ENCODE measurements at places on chromosomes 4 and X. TPM values are rescaled to one million over a fixed set of nuclear protein-coding genes. Genes with fewer than 3 reads are reported as not detected.

DNA sequence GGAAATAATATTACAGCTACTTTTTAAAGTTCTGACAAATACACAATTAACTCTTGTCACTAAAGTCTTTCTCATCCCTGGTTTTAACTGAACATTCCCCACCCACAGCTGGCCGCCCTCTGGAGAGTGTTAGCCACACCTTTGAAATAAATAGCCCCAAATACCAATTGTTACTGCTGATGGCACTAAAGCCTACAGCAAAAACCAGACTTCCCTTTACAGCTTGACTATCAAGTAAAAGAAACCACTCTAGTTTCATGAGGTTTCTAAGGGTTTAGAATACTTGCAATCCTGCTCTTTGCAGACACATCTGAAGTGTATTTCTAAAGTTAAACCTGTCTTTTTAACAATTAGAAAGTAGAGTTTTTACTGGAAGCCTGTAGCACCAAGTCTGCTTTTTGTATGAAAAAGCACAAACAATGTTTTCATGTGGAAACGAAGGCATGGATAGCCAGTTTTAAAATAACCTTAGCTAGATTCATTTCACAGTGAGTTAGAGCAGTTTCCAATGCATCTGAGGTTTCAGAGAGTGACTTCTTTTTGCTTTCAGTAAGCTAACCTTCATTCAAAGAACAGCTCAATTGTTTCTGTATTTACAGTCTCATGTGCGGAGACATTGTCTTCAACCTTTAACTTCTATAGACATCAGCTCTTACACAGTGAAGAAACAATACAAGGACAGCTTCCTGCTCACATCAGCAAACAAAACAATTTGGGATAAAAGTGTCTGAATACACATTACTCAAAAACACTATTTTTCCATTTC is 164.8 kb upstream of the VEGFC start:
- no peaks in the 10 kb centered on the region for H3K4me1 ChIP-seq
- no peaks in the 10 kb centered on the region for H3K27me3 ChIP-seq
- no peak overlapping the region for H3K27ac ChIP-seq
- DNase-seq = no peak

DNA sequence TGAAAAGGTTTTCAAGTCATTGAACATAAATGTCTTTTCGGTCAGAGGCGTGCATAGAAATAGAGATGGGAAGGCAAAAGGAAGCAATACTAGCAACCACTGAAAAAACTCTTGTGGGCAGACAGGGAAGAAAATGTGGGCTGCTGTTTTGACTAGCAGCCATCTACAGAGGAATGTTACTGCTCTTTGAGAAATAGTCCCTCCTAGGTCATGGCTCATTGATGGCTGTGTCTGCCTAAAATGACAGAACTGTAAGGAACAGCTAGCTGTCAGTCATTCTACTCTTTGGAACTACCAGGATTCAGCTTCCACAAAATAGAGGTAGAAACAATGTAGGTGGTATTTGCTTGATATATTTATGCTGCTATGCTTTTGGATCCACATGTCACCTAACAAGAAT is 26.9 kb upstream of the TMPRSS11B start:
- H3K27me3 ChIP-seq = no peaks in the 10 kb centered on the region
- peak overlapping the region; percentile 74 for H3K4me3 ChIP-seq
- DNase-seq = peak; percentile 55

- H3K36me3 ChIP-seq = no peaks in the 10 kb centered on the region
- H3K4me1 ChIP-seq = no peaks in the 10 kb centered on the region
- H3K27me3 ChIP-seq = no peaks in the 10 kb centered on the region
- H3K4me3 ChIP-seq = no peak overlapping the region
These were observed 104.6 kb downstream of the DMD start for GRCh38 chrX:33106737-33107136.

DNA sequence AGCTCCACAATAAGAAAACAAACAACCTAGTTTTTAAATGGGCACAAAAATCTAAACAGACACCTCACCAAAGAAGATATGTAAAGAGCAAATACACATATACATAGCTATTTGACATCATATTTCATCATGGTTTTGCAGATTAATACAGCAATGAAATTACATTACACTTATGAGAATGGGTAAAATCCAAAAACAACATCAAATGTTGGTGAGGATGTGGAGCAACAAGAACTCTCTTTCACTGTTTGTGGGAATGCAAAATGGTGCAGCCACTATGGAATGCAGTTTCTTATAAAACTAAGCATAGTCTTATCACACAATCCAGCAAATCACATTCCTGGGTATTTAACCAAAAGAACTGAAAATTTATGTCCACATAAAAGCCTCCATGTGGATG is 25.0 kb downstream of the TLR6 start:
- peaks cover 15% of the 10 kb centered on the region for H3K27me3 ChIP-seq
- H3K4me1 ChIP-seq = no peaks in the 10 kb centered on the region

DNA sequence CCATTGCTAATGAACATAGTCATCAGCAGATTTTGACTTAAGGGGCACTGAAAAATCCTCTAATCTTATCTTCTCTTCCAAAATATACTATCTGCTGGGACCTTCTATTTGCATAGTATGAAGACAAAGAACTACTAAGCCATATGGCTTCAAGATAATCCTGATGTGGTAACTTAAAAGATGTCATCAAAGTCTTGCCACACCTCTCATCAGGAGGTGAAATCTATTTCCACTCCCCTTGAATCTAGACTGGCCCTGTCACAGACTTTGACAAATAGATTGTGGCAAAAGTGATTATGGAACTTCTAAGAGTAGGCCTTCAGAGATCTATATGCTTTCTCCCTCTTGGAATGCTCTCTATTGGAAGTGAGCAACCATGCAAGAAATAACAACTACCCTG is 27.3 kb upstream of the TET2 start:
- no peak overlapping the region for H3K27ac ChIP-seq
- H3K36me3 ChIP-seq = no peaks in the 10 kb centered on the region
- H3K27me3 ChIP-seq = no peaks in the 10 kb centered on the region
- H3K4me1 ChIP-seq = no peaks in the 10 kb centered on the region
- no peak overlapping the region for H3K4me3 ChIP-seq

DNA sequence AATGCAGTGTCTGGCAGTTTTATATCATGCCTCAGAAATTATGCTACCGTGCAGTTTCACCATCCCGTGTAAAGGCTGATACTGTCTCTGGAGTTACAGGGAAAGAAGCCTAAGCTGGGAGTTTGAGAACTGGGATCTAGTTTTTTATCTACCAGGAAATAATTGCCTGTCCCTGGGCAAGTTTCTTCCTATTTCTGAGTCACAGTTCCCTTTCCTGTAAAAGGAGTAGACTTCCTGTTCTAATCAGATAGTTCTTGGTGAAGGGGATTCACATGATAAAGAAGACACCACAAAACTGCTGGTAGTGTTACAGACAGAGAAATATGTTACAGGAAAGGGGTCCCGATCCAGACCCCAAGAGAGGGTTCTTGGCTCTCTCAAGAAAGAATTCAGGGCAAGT is 17.1 kb downstream of the HERC3 start:
- H3K4me3 ChIP-seq = no peak overlapping the region
- H3K4me1 ChIP-seq = peaks cover 49% of the 10 kb centered on the region

GRCh38 chr4:88062311-88062710 is 54.9 kb downstream of the PKD2 start:
- no peak overlapping the region for H3K4me3 ChIP-seq
- H3K36me3 ChIP-seq = peaks cover 71% of the 10 kb centered on the region
- DNase-seq = no peak
- no peak overlapping the region for H3K27ac ChIP-seq

DNA sequence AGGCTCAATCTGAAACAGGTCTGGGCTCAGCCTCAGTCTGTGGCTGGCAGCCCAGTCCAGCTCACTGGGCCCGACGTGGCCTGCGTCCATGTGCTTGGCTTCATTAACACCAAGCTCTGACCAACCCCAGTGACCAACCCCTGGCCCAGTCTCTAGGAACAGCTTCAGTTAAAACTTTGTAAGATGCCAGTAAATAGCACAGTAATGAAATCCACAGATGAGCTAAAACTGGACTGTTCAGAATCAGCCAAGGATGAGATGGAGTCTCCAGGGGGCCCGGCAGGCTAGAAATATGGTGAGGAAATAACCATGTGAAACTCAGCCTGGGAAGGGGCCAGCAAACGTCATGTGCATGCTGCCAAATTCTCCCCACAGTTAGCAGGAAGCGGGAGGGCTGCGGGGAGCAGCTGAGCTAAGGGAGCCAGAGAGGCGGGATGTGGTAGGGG is 37.1 kb upstream of the XPNPEP2 start:
- no peaks in the 10 kb centered on the region for H3K36me3 ChIP-seq
- no peaks in the 10 kb centered on the region for H3K4me1 ChIP-seq
- H3K4me3 ChIP-seq = no peak overlapping the region
- peak; percentile 66 for DNase-seq
- H3K27ac ChIP-seq = no peak overlapping the region

- H3K4me1 ChIP-seq = peaks cover 43% of the 10 kb centered on the region
- no peaks in the 10 kb centered on the region for H3K36me3 ChIP-seq
- peak overlapping the region; percentile 19 for H3K27ac ChIP-seq
- peak overlapping the region; percentile 48 for H3K4me3 ChIP-seq
- no peaks in the 10 kb centered on the region for H3K27me3 ChIP-seq
These were observed 52.9 kb downstream of the TRIM2 start for GRCh38 chr4:153257151-153257620.

DNA sequence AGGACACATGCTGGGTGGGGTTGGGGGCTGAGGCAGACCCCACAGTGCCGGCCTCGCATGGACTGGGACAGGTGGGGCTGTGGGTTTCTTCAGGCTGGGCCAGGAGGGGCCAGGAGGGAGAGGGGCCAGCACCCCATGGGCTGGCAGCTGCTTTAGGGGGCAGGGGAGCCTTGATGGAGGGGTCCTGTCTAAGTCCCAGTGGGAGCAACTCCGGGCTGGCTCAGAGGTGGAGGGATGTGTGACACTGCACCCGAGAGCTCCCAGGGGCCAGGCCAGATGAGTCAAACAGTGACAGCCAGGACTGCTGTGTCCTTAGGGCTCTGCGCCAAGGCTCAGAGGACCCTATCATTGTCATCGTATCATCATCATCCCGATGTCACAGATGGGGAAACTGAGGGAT is 4.4 kb upstream of the ABLIM2 start:
- H3K4me3 ChIP-seq = no peak overlapping the region
- DNase-seq = no peak
- H3K4me1 ChIP-seq = no peaks in the 10 kb centered on the region
- peaks cover 16% of the 10 kb centered on the region for H3K27me3 ChIP-seq
- no peaks in the 10 kb centered on the region for H3K36me3 ChIP-seq

DNA sequence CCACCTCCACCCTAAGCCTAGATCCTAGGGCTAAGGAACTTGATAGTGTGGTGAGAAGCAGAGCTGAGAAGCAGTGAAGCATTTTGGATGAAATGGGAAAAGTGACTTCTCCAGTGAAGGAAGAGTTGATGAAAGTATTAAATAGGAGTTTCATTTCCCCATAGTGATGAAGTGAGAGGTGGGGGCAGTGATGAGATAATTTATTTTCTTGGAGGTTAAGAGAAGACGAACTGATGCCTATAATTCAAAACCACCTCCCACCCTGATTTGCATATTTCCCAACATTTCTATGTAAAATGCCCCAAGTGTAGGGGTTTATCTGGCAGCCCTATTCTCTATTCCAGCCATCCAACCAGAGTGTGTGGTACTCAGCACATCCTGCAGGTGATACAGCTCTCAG is 6.3 kb downstream of the LONRF3 start:
- H3K4me1 ChIP-seq = no peaks in the 10 kb centered on the region
- H3K27me3 ChIP-seq = no peaks in the 10 kb centered on the region
- H3K36me3 ChIP-seq = no peaks in the 10 kb centered on the region
- no peak overlapping the region for H3K4me3 ChIP-seq
- no peak overlapping the region for H3K27ac ChIP-seq
- DNase-seq = no peak

GRCh38 chr4:89488736-89489135 is 181.1 kb upstream of the GPRIN3 start:
- no peak overlapping the region for H3K27ac ChIP-seq
- no peaks in the 10 kb centered on the region for H3K36me3 ChIP-seq
- H3K4me3 ChIP-seq = no peak overlapping the region
- H3K4me1 ChIP-seq = peaks cover 15% of the 10 kb centered on the region
- no peak for DNase-seq

The STK26 gene
- polyA plus RNA-seq = 1.1 TPM

The DCAF4L1 gene
- polyA plus RNA-seq = not detected

The TMEM187 gene
- polyA plus RNA-seq = 10.0 TPM

The WDR19 gene
- 17.3 TPM for polyA plus RNA-seq

The ASB12 gene
- polyA plus RNA-seq = not detected

All from GM23248 (cell line).